Thymus (tissue), 14 donors: ENCODE measurements at places on chromosomes 6 and 20.

- DNase-seq = no peak
Measured at GRCh38 chr6:56650191-56650590, 7.5 kb upstream of the DST start.

DNA sequence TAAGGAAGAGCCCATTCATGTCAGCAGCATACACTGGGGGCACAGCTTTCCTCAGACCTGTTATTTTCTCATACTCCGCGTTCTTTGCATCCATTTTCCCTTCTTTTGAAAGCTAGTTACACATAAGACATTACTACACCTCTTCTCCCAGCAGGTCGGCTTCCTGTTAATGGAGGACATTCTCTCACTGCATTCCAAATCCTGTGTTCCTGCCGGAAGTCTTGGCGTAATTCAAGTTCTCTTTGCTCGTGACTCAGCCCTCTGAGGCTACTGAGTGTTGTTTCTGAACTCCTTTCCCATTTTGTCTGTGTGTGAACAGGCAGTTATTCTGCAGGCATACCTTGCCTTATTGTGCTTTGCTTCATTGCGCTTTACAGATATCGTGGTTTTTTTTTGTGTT is 97.5 kb upstream of the ZBTB24 start:
- DNase-seq = no peak

DNA sequence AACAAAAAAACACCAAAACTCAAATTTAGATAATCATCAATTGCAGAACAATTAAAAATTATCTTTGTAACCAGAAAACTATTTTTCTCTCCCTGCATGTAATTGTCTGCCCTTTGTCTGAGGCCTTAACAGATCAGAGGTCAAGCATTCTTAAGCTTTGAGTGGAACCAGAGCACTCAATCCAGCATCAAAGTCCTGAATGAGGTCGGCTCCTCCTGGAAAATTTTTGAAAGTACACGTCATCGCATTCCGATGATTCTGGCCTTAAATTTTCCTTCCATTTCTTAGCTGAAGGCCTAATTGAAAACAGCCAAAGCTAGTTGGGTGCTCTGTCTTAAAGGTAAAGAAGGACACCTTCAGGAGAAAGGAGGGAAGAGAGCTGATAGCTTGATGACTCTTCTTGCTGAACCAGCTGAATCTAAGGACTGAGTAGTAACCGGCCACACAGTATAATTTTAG is 510.2 kb upstream of the SULF2 start:
- no peak for DNase-seq

GRCh38 chr20:25397821-25398220 is 7.2 kb upstream of the ABHD12 start:
- no peak for DNase-seq

DNA sequence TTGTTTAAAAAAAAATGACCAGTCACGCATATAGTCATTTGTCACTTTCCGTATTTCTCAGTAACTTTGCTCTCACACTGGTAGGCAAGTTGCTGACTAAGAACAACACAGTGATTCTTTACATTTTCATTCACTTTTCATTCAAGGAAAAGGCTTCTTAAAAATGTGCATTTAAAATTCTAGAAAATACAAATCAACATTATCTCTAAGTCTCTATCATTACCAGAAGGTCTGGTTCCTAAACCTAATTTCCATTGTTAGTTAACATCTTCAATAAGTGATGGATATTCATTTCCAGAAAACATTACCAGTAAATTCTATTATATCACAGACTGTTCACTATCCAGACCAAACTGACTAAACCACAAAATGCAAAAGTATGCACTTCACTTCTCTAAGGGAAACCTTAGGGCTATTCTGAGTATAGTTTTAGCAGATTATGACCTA is 115.3 kb downstream of the AHI1 start:
- DNase-seq = no peak

- no peak for DNase-seq
Measured at GRCh38 chr20:34983089-34983820, 27.6 kb downstream of the MYH7B start.

DNA sequence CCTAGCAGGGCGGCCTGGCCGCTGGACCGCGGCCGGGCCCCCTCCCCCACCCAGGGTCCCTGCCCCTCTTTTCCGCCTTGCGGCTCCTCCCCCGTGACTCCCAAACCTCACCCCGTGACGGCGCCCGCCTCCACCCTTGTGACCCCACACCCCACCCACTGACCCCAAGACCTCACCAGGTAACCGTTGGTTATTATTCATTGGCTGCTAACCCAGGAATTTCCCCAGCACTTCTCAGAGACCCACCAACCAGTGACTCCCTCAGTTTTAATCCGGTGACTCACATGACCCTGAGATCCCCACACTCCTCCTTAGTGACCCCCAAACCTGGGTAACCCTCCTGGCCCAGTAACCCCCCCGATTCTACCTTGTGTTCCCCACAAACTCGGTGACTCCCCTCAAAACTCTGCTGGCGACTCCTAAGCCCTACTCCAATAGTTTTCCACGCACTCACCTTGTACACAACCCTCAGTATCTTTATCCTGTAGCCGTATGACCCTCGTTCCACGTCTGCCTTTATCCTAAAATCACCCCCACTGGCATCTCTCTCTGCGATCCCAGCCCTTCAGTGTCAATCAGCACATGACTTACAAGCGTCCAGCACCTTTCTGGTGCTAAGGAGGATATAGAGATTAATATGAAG is 534 bp downstream of the ZNF76 start:
- DNase-seq = peak; percentile 59

DNA sequence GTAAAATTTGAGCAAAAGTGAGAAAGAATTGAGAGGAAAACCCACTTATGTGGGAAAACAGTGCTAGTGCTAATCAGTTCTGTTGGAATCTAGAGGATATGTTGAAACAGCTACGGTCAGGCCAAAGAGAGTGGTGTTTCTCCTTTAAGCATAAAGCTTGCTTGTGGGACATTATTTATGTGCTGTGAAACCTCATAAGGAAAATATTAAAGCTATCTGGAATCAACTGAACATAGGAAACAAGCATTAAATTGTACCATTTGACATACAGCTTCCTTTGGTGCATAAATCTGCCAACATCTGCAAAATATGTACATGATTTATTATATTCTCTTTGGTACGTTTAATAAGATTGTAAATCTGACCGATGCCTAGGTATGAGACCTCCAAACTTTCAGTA is 182.5 kb upstream of the PDE10A start:
- DNase-seq = no peak

- no peak for DNase-seq
Measured at GRCh38 chr20:11001302-11001701, 327.5 kb upstream of the JAG1 start.

DNA sequence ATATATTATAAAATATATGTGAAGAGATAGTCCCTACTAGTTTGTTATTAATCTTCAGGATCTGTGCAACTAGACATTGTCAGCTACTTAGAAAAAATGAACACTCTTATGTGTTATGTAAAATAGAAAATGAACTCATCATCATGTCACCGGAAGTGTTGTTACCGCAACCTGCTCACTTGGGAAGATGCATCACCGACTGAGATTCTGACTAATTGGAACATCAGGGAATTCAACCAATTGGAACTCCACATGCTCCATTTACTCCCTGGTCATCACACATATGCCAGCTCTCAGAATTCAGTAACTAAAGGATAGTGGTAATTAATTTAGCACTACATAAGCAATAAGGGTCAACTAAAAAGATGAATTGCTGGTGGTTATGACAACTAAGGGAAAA is 16.7 kb upstream of the B3GAT2 start:
- no peak for DNase-seq

- no peak for DNase-seq
Measured at GRCh38 chr6:33064723-33065122, 8.7 kb downstream of the HLA-DPA1 start.

- DNase-seq = no peak
Measured at GRCh38 chr6:25975923-25976560, 13.4 kb downstream of the TRIM38 start.

DNA sequence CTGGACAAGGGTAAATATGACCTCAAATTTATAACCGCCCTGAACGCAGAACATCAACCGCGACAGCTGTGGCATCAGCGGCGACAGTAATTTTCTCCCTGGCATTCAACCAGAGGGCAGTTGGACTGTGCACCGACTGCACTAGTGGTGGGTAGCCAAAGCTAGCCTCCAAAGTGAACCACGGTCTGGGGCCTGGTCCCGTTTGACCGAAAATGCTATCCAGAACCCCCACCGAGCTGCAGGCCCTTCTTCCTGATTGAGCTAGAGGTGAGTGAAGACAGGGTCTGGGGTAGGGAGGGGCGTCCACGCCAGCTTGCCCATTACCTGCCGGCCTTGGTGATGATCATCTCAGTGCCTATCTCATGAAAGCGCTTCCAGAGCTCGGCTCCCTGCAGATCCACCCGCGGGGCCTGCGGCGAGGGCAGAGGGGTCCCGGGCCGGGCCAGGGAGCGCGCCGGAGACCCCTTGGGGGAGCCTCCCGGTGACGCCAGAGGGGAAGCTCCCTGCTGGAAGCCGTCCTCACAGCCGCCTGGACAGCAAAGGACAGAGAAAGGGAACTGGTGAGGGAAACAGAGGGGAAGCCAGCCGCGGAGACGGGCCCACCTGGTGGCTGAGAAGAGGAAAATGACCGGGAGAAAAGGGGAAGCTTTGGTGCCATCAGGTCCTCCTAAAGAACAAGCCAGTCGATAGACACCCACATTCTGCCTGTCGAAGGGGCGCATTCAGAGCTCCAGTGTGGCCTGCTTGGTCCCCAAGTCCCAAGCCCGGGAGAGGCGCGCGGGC is 2.0 kb downstream of the TBX18 start:
- no peak for DNase-seq

DNA sequence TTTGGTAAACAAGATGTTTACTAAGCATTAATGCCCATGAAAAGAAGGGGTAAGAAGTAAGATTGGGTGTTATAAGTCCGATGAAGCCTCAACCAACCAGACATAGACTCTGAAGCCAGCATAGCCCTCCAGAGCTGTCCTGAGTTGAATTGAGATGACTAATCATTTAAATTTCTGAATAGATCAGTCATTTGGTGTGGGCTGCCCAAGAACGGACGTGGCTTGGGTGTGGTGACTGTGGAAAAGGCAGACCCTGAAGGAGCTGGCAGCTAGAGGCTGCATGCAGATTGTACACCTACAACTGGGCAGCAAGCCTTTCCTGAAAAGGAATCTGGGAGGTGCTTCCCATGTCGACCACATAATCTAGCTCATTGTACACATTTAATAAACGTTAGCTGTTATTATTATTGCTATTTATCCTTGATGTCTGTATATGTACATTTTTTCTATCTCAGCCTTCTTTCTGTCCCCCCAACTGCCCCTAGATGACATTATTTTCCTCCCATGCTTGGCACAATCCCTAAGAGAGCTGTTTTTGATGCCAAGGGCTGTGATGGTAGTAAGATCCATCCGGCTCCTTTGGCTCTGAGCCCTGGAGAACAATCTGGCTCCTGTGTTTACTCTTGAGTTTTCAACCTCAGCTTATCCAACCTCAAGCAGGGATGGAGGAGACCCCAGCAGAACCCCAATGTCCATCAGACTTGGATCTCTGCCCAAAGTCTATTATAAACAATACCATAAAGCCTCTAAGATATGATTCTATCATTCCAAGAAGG is 57.6 kb upstream of the JAG1 start:
- no peak for DNase-seq

- DNase-seq = no peak
Measured at GRCh38 chr20:60420676-60421229, 462.5 kb downstream of the CDH26 start.

DNA sequence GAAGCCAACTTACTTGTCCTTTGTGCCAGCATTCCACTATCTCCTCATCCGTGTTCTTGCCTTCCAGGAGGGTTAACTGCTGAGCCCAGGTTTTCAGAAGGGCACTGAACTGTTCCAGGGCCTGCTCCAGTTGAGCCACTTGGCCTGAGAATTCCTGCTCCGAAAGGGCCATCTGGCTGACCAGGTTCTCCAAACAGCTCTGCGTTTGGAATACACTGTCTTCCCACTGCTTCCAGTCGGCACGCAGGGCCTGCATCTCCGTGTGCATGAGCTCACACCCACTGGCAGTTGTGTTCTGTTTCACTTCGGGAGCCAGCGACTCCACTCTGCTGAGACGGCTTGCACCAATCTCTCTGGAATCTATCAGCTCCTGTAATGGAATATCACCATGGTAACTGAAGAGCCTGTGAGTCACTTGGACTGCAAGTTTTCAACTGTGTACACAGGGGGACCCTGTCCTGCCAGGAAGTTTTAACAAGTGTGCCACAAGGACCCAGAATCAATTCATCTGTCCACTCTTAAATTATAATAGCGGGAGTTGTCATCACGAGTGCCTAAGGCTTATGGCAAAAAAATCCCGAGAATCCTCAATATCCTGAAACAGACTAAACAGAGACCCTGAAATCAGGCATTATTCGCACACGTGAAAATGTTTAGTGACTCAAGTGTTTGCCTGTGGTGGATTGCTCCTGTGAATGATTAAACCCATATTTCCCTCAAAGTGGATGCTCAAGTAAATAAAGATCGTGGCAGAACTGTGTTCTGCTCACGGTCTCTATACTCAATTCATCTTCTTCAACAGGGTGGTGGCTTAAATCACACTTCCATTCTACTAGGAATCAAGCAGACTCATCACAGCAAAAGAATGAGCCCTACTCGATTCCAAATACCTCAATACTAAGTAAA is 255.9 kb downstream of the SYNE1 start:
- no peak for DNase-seq

- no peak for DNase-seq
Measured at GRCh38 chr20:59666586-59666985, 62.2 kb downstream of the PHACTR3 start.

DNA sequence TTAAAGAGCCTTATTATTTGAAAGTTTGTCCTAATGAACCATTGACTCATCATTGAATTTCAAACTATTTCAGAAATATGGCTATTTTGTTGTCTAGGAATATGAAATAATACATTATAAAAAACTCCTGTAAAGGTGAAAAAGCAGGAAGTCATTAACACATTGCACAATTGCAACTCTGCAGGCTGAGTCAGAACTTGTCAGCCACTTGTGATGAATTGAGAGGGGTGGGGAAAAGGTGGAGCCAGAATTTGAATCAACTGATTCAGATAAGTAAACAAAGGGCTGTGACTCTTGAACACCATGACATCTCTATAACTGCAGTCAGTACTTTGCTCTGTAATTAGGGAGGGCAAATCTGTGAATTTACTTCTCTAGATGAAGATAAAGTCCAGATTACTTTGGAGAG is 6.0 kb downstream of the C6orf141 start:
- no peak for DNase-seq

DNA sequence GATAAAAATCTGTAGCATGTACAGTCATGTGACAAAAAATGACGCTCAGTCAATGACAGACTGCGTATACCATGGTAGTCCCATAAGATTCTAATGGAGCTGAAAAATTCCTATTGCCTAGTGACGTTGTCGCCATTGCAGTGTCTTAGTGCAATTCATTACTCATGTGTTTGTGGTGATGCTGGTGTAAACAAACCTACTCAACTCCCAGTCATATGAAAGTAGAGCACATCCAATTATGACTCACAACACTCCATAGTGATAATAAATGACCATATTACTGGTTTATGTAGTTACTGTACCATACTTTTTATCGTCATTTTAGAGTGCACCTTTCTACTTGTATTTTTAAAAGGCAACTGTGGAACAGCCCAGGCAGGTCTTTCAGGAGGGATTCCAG is 45.0 kb downstream of the TFAP2A start:
- no peak for DNase-seq
